ENCODE measurements at places on chromosomes 5 and 9.

DNA sequence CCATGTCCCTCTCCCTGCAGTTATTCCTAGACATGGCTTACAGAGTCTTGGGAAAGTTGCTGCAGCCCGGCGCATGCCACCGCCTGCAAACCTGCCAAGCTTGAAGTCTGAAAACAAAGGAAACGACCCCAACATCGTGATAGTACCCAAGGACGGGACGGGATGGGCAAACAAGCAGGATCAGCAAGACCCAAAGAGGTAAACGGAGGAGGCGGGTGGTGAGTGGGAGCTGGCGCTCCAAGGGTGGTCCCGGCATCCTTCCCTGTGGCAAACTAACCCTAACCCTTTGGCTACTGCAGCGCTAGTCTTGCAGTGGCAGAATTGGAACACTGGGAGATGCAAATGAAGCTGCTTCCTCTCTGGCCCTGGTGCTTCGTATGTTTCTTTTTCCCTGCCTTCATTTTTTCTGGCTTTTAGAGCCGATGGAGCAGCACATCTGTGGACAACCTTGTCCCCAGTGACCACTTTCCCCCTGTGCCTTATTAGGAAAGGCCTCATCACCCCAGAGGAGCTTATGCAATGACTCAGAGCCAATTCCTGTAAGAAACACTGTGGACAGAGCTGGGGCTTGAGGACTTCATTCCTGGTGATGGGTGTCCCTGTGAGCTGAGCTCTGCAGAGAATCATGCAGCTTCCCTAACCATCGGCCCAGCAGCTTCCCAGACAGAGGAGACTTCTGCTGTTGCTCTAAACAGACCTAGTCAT lies 38.9 kb downstream of the PRRC2B start:
- DNase-seq: peak; percentile 99

DNA sequence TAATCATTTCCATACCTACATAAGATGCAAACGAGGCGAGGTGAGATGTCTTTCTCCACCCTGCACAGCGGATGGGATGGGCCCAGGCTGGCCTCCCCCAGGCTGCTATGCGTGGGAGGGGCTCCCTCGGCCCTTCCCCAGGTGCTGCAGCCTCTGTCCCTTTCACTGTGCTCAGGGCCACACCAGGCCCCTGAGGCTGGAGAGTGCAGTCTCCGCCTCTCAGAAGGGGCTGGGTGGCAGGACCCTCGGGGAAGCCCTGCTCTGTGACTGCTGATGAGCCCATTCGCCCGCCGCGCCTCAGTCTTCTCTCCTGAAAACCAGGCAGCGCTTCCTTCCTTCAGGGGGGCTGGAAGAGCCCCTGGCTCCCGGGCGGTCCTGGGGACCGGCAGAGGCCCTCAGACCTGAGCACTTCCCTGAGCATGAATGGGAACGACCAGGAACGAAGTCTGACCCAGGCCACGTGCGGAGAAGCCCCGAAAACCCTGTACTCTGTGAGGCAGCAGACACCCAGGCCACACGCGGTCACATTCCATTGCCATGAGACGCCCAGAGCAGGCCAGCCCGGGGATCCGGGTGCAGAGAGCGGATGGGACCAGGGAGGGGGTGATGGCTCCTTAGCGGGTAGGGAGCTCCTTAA lies 21.9 kb upstream of the NOTCH1 start:
- peak; percentile 94 for DNase-seq

DNA sequence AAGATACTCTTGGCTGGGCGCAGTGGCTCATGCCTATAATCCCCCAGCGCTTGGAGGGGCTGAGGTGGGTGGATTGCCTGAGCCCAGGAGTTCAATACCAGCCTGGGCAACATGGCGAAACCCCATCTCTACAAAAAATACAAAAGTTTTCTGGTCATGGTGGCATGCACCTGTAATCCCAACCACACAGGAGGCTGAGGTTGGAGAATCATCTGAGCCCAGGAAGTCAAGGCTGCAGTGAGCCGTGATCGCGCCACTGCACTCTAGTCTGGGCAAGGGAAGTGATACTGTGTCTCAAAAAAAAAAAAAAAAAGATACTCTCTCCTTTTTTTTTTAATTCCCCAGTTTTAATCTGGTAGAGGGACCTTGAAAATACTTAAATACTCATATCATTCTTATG lies 15.0 kb downstream of the ANKRD33B start:
- DNase-seq: no peak

DNA sequence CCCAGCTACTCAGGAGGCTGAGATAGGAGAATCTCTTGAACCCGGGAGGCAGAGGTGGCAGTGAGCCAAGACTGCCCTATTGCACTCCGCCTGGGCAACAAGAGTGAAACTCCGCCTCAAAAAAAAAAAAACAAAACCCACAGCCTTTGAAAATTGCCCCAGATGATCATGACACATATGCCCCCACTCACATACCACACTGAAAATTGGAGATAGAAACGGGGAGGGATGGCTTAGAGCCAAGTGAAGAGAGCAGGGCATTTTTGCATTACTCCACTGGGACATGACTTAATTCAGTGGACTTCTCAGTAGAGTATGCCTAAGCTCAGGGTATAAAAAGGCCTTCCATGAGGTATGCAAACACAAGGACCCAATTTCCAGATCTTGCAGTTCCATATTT lies 309.3 kb downstream of the BNC2 start:
- DNase-seq: no peak

DNA sequence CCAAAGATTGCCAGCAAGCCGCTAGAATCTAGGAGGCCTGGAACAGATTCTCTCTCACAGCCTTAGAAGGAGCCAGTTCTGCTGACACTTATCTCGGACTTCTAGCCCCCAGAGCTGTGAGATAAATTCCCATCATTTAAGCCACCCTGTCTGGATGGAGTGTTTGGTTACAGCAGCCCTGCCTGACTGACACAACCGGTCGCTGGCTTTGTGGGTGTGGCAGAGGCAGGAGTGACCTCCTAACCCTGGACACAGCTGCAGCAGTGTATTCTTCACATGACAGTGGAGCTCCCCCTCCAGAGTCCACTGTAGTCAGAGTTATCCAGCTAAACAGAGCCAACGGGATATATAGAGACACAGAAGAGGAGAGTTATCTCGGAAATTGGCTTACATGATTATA lies 21.2 kb upstream of the IL17B start:
- no peak for DNase-seq

- DNase-seq: no peak
These were observed 10.6 kb downstream of the NIPAL4 start for GRCh38 chr5:157470631-157471030.

- DNase-seq: peak; percentile 80
These were observed at the start of gene MAPK9 for GRCh38 chr5:180291943-180292831. TSS of gene MAPK9 (minus strand) at chr5:180292083. CDS start at chr5:180280561, 11,522 bp downstream.

GRCh38 chr5:160398806-160399205 lies 1.0 kb downstream of the FAM200C start:
- DNase-seq: peak; percentile 48

DNA sequence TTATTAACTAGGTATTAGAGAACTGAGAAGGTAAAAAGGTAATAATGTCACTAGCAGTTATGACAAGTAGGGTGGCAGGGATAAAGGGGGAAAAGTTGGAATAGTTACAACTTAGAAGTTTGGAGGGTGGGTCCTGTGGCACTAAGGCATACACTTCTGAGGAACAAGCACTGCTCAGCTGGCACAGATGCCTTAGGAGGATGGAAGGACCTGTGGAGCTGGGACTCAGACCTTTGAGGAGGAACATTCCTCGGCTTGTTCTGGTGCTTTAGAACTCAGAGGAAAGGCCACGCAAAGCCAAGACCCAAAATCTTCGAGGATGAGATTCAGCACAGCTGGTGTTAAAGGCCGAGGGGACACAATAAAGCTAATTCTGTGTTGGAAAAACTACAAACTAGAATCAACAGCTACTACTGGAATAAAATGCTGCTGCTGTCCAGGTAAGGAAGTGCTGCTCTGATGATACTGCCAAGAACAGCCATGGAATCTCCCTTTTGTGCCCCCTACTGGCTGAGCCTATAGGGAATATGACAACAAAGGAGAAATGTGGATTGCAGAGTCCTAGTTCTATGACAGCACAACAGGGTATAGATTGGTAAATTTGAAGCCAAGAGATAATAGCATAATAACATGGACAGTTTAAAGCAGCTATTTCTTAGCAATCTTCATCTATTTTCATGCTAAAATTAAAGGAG lies 126.7 kb downstream of the SLC25A46 start:
- DNase-seq: peak; percentile 36

DNA sequence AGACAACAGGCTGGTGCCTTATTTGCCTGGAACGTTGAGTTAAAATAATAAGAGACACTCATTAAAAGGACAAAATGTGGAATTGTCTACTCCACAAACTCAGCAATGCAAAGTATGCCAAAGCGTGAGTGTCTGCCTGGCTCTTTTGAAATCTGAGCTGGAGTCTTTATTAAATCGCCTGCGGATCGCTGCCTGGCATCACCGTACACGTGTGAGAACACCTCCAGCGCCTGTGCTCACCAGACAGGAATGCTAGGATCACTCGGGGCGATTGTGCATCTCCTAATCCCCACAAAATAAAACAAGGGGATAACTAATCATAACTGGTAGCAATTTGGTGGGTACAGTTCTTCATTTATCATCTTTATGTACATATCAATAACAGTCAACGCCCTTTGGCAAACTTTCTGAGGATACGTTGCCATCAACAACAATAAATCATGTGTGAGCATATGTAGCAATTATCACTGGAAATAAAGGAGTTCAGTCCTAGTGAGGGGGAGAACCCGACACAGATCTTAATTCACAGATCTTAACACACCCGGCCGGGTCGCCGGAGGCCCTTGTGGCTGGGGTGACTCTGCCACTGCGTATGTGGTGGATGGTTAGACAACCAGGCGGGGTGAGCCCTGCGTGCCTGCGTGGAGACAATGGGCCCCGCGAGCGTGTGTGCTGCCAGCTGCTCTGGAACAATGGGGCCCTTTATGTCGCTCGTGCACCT lies 284.9 kb upstream of the IRX1 start:
- no peak for DNase-seq

DNA sequence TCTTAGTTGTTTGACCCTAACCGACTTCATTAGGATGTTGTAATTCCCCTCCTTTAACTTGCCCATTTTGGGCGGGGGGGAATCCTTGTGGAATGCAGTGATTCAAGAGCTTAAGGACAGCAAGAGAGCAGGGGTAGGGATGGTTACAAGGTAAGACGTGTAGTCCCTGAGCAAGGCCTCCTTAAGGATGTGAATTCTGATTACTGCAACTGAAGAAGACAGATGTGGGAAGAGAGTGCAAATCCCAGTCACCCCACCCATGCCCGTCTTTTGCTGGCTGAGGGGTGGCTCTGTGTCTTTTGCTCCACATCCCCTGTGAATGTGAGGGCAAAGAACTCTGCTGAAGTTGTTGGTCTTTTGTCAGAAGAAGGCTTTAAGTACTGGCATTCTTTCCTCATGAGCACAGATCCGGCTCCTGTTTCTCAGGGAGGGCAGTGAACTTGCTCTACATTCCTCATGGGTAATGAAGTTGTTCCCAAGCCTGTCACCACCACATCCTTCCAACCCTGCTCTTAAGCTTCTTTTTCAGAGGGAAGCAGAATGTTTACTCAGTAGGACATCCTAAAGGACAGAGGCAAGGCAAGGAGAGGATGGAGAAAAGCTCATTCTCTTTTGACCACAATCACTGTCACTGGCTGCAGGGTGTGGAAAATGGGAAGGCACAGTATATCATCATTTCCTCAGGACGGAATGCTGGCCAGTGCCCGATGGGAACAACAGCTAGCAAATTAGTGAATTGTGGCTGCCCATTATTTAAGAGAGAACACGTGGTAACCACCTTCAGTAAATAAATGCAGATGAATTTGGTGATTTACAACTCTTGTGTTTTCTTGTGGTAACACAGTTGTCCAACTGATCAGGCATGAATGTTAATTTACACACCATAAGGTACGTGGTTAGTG lies 61.5 kb downstream of the RAI14 start:
- DNase-seq: peak; percentile 100

- DNase-seq: peak; percentile 67
These were observed 133.4 kb downstream of the SLC1A3 start for GRCh38 chr5:36739751-36740221.

GRCh38 chr9:78533500-78533899 lies 236.6 kb downstream of the PSAT1 start:
- peak; percentile 57 for DNase-seq

DNA sequence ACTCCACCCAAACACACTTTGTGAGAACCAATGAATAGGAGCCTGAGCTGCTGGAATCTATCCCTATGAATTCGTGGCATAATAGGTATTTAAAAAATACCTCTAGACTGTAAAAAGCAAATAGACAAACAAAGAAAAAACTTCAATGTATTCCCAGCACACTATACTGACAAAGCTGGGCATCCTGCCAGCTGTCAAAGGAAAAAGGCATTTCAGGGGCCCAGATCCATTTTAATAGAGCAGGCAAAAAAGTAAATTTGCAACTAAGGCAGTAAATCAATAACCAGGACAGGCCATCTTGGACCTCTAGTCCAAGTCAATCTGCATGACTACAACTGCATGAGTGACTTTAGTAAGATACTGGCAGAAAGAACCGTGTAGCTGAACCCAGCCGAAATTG lies 25.6 kb upstream of the LARP1 start:
- no peak for DNase-seq

DNA sequence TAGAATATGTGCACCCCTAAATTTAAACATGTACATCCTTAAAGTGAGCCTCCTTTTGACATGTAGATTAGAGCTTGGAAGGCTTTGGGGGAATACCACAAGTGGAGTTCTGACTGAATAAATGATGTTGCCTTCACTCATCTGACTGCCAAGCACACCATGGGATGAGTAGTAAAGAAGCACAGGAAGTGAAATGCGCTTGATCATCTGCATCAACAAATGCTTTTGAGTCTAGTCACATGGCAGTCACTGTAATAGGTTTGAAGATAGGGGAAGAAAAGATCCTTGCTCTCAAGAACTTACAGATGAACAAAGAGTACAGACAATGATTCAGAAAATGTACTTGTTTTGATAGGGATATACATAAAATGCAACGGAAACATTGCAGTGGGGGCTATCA lies 62.0 kb upstream of the STARD4 start:
- peak; percentile 55 for DNase-seq

- no peak for DNase-seq
These were observed 985.3 kb upstream of the DMAC1 start for GRCh38 chr9:8784838-8785237.

GRCh38 chr9:38362852-38363588 lies 29.5 kb upstream of the ALDH1B1 start:
- peak; percentile 86 for DNase-seq

- peak; percentile 49 for DNase-seq
These were observed 57.9 kb downstream of the TGFBR1 start for GRCh38 chr9:99162759-99163364.

DNA sequence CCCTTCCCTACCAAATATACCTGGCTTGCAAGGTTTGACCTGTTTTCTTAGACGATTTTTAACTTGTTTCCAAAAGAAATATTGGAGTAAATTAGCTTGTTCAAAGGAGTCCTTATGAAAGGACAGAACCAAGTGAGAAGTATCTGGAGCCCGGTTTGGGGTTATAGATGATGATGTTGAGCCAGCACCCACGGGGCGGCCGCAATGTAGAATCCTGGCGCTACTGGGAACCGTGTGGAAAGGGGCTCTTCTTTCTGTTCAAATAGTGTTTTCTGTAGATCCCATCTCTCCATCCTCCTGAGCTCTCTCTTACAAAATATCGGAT lies 517 bp upstream of the EXOSC2 start:
- no peak for DNase-seq

- peak; percentile 53 for DNase-seq
These were observed 133.4 kb upstream of the PAPPA start for GRCh38 chr9:116020146-116020545.

- DNase-seq: peak; percentile 18
These were observed 75.6 kb upstream of the PRSS3 start for GRCh38 chr9:33719581-33720374.

Data from EH (cell line).